GM04503 (cell line): ENCODE measurements at places on chromosomes 3 and 15.

DNA sequence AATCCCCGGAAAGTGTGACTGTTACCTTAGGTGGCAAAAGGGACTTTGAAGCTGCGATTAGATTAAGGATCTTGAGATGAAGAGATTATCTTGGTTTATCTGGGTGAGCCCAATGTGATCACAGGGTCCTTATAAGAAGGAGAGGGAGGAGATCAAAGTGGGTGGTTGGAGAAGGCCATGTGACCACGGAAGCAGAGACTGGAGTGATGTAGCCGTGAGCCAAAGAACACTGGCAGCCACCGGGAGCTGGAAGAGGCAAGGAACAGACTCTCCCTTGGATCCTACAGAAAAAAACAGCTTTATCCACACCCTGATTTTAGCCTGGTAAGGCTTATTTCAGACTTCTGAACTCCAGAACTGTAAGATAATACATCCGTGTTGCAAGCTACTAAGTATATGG is 29.9 kb downstream of the CRABP1 start:
- no peak for DNase-seq

- no peak for DNase-seq
Observed at GRCh38 chr3:15387735-15388134, 39.6 kb downstream of the METTL6 start.

GRCh38 chr15:63379492-63380150 is 2.0 kb downstream of the CA12 start:
- no peak for DNase-seq

DNA sequence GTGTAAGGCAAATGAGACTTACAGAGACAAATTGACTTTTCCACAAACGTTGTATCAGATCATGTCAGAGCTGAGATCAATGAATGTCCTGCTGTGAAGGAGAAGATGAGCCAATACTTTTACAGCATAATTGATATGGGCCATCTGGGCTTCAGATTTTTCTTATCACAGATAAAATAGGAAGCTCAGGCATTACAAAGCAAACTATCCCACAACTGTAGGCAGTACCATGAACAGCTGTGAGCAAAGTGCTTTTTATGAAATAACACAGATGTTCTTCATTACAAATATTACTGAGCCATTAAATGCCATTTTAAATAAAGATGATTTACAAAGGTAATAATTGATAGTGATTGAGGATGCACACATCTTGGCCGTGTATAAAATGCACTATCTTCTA is 852.3 kb downstream of the OTOL1 start:
- DNase-seq: no peak

DNA sequence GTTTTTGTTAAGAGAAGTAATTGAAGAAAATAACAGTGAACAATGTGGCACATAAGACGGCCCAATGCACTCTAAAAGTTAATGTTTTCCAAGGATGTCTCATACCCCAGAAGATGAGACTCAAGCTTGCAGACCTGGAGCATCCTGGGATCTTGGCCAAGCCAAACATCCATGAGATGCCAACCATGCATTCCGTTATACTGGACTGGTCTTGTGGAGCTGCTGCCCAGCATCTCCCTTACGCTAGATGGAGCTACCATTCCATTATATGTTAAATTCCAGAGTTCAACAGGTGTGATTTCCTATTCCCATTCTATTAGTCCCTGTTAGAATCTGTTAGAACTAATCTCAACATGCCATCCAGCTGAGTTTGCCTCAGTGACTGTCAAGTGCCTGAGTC is 181.8 kb downstream of the PDCD6IP start:
- peak; percentile 19 for DNase-seq

DNA sequence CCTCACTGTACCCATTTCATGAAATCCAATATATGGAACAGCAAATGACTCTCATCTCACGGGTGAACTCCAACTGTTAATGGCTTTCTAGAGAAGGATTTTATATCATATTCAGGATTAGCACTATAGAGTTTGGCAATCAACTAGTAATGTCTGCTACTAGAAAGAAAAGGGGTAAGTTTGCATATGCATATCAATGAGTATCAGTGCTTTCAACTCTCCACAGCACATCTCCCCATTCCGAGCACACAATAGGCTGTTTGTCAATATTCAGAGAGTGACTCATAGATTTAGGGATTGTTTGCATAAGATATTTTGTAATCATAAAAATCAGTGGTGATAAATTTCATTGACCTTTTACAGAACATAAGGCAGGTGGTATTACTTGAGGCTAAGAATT is 163.2 kb upstream of the LMCD1 start:
- no peak for DNase-seq

DNA sequence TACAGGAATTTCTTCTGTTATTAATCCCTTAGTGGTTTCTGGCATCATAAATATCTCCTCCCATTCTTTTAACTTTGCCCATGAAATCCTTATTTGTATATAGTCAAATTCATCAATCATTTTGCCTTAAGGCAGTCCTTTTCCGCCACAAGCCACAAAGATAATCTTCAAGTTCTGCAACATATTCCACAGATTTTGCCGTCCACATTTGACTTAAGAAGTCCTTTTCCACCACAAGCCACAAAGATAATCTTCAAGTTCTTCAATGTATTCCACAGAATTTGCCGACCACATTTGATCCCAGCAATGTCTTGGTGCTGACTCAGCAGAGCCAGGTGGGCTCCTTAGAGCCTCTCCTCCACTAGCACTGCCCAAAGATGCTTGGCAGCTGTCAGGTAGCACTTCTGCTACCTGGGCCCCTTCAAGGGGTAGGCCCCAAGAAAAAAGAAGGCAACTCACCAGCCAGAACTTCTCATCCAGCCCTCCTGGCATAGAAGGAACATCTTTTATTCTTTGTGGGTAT is 35.0 kb downstream of the SEC22C start:
- no peak for DNase-seq

- no peak for DNase-seq
Observed at GRCh38 chr3:53809267-53809666, 37.0 kb downstream of the CHDH start.

DNA sequence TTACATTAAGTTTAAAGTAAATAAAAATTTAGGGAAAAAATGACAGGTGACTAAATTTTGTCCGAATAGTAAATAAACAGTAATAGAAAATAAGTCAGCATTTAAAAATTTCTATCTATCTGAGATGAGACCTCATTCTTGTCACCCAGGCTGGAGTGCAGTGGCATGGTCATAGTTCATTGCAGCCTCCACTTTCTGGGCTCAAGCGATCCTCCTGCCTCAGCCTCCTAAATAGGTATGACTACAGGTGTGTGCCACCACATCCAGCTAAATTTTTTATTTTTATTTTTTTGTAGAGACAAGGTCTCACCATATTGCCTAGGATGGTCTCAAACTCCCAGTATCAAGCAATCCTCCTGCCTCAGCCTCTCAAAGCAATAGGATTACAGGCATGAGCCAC is 7.8 kb downstream of the KPNA4 start:
- no peak for DNase-seq

DNA sequence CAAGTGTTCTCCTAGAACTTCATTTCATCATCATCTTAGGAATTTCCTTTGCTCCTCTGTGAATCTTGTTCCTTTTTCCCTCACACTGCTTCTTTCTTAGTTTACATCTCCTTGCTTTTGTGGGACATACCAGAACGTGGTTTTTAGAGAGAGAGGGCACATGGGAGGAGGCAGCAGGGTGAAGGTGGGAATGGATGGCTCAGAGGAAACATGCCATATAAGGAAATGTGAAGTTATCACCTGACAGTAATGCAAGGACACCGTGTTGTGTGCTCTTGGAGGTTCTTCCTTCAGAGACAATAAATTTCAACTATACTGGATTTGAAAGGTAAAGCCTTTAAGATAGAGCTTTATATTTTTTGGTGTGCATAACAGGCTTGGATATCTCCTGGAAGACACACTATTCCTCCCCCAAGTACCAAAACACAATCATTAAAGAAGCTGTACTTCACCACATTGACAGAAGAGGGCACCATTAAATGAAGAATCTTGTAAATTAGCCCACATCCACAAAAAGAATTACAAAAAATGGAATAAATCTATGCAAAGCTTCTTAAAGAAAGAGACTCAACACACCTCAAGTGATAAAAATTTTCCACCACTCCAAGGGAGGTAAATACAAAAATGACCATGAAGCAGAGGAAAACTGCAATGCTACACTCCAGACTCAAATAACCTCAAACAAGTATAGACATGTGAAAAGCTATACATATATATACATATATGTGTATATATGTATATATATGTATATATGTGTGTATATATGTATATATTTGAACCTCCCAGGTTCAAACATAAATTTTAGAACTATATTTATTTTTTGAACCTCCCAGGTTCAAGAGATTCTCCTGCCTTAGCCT is 26.1 kb downstream of the RPL39L start:
- peak; percentile 6 for DNase-seq

DNA sequence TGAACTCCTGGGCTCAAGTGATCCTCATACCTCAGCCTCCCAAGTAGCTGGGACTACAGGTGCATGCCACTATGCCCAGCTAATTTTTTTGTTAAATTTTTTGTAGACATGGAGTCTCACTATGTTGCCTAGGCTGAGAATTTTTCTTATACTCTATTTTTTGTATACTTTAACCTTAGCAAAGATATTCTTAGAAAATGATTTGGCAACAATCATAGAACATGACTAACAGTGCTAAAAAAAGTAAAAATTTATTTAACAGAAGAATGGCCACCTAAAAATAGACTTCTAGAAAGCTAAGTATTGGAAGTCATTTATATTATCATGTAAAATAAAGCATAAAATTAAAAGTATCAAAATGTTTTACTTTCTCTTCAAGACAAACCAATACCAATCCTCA is 322.3 kb downstream of the PLCL2 start:
- no peak for DNase-seq

DNA sequence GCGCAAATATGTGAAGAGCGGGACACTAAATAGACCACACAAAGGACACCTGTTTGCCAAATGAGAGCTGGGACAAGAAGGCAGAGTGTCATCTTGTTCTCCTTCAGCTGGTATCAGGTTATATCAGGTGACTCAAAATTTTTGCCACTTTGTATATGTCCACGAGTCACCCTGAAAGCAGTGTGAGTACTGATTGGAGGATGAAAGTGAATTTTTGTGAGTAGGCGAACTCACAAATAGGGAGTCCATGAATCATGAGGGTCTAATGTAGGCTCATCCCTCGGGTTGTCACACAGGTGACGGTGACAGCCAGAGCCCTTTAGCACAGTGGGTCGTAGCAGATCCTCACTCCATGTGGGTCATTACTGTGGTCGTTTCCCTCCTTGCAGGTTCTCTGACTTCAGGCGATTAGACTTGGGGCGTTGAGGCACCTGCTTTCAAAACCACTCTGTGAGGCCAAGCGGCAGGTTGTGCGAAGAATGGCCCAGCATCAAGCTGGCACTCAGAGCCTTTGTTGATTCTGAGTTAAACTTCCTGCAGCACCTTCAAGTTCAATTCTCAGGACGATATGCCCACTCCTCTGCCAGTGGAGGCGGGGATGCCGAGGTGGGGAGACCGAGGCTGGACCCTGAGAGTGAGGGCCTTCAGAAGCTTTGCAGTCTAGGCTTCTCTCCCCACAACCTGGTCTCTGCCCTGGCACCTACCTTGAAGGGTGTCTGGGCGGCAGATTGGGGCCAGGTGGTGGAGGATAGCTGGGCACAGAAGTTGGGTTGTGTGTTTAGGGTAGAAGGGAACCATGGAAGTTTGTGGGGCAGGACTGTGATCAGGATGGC is 173.8 kb downstream of the SMAD6 start:
- no peak for DNase-seq

DNA sequence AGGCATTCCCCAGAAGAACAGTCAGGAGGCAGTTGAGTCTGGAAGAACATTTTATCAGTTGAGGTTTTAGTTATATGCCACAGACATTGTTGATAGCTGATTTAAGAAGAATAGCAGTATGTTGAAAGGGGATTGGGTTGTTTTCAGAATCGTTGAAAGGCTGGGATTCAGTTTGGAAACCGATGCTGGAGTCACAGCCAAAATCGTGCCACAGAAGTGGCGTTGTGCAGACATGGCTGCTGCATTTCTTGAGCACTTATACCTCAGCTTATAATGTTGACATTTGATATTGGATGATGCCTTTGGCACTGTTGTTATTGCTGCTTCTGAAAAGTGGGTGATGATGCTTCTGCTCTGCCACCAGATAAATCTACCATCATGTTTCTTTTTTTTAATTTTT is 16.1 kb downstream of the SLMAP start:
- no peak for DNase-seq

GRCh38 chr3:117549716-117550115 is 840.1 kb downstream of the TUSC7 start:
- no peak for DNase-seq

DNA sequence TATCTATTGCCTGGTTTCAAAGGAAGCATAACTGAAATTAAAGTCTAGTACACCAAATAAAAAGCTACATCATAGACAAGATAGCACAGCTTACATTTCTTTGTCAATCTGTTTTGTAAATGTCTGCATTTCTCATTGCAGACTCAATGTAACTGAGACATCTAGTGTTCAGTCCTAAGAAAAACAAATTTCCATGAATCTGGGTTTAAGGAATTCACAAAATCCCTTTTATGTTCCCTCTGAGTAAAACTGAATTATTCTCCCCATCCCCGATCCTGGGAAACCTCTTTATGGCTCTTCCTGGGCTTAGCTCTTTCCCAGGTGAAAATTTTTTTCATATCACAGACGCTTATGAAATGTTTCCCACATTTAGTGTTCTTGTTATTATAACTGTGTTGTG is 21.6 kb upstream of the RASA2 start:
- no peak for DNase-seq

DNA sequence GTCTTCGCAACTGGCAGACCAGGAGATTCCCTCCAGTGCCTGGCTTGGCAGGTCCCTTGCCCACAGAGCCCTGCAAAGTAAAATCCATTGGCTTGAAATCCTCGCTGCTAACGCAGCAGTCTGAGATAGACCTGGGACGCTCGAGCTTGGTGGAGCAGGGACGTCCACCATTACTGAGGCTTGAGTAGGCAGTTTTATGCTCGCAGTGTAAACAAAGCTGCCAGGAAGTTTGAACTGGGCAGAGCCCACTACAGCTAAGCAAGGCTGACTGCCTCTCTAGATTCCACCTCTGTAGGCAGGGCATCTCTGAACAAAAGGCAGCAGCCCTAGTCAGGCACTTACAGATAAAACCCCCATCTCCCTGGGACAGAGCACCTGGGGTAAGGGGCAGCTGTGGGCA is 205.0 kb upstream of the MME start:
- DNase-seq: no peak

- DNase-seq: no peak
Observed at GRCh38 chr3:70771426-70772147, 459.1 kb upstream of the MDFIC2 start.

DNA sequence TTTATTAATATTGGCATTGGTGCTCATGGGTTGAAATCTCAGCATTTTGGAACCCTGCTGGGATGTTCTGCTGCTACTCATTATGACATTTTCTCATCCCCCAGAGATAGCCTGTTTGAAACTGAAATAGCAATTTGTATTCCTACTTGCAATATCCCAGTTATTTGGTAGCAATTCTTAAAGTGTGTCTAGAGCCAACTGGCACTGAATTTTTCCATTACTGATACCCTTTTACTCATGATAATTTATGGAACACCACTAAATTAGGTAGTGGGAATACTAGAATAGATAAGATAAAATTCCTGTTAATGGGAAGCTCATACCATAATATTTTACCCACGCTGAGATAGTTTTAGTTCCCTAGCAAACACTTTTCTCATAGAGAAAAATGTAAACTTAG is 309.3 kb downstream of the SV2B start:
- DNase-seq: no peak

GRCh38 chr15:101641894-101642293 is 10.3 kb downstream of the TM2D3 start:
- DNase-seq: no peak
